ENCODE measurements at places on chromosomes 12 and 14.

DNA sequence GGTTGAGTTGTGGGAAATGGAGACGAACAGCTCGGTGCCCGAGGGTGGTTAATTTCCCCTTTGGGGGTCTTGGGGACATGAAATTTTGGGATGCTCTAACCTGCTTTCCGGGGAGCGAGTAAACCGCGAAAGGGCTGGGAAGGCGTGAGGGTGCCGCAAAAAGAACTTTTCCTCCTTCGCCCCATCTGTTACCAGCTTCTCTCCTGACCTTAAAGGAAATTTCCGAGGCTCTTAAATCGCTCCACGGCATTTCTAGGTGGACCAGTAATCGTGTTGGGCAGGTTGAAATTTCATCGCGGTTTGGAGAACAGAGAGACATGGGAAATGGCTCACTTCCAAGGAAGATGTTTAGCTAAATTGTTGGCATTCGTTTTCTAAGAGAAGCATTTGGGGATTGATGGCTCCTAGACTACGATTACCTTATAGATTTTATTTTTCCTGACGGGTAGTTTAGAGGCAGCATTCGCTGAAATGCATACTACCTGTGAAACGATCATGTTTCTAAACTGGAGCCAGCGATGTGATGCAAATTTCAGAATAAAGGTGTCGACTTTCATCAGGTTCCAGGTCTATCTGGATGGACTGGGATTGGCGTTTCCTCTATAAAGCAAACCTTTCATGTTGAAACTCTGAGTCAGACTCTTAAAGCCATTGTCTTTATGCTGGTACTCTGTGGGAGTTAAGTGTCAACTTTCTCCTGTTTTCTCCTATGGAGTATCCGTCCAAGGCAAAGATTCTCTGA lies 414.5 kb downstream of the PCNX1 start:
- no peak for DNase-seq

- no peak for DNase-seq
These were observed 43.1 kb upstream of the LTA4H start for GRCh38 chr12:96078231-96079135.

DNA sequence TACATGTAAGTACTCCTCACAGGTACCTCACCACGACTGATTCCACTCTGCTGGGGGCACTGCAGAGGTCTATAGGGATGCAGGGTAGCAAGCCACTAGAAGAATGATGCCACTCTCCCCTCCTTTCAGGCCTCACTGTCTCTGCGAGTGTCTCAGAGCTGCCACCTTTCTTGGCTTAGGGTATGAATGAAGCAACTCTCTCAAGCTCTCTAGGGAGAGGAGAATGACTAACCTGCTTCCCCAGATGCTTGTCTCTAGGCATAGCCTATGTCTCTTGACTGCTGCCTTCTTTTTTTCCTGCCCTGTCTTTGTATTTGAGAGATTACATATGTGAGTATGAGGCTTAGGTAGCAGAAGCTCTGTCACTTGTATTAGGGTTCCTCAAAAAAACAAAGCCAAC lies 566.5 kb upstream of the ATP2B1 start:
- DNase-seq: no peak

- no peak for DNase-seq
These were observed 55.5 kb upstream of the DYRK2 start for GRCh38 chr12:67593041-67593440.

DNA sequence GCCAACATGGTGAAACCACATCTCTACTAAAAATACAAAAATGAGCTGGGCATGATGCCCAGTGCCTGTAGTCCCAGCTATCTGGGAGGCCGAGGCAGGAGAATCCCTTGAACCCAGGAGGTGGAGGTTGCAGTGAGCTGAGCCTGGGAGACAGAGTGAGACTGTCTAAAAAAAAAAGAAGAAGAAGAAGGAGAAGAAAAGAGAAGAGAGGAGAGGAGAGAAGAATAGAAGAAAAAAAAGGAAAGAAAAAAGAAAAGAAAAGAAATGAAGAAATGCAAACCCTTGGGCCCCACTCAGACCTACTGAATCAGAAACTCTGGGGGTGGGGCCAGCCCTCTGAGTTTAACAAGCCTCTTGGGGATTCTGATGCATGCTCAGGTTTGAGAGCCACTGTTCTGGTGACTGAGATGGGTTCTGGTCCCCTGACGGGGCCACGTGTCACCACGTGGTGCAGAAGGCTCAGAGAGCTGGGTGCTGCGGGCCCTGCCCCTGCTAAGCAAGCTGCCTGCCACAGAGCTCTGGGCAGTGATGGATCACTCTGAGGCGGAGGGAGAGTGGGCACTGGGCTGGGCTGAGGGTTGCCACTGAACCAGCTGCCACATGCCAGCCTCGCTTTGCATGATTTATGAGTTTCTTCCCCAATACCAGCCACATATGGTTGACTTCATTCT lies 37.5 kb downstream of the ERH start:
- DNase-seq: no peak

DNA sequence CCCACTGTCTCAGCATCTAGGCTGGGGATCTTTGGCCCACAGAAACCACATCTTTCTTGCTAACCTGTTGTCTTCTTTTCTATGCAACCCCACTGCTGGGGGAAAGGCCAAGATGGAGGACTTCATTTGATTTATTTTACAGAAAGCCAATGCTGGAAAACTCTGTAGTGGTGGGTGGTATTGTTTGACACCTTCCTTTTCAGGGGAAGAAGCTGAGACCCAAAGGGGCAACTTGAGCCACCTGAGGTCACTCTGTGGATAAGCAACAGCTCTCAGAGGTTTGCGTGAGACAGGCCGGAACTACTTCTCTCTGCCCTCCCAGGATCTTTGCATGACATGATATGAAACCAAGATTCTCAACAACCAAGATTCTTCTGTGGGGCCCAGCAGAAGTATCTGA lies 645.2 kb downstream of the VRK1 start:
- no peak for DNase-seq

GRCh38 chr14:77040741-77041653 lies 12.5 kb upstream of the IRF2BPL start:
- DNase-seq: no peak

DNA sequence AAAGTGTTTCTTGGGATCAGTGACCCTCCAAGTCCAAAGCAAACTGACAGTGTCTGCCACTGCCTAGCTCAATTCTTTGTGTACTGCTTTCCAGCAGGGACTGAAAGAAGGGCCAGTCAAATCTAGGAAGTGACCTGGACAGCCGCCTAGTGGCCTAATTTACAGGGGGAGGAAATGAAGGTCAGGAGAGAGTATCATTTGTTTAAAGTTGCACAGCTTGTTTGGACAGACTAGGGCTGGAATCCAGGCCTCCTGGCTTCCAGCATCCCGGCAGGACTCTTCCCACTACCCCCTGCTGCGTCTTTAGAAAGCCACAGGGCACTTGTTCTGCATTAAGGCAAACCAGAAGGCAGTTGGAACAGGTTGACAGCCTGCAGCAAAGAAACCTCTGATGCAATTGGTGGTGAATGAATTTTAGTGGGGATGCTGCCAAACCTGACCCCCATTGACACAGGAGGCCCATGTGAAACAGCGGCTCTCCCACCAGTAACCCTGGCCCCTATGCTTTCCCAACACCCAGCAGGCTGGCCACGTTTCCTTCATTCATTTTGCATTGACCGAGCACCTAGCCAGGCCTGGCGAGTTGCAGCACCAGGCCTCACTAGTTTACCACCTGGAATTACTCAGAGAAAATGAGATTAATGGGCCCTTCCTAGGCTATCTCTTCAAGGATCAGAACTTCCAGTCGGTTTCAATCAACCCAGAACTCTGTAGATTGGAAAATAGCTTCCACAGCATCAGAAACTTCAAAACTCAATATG lies 28.2 kb downstream of the GALNT16 start:
- DNase-seq: no peak

GRCh38 chr14:104247336-104248202 lies 109.2 kb downstream of the KIF26A start:
- no peak for DNase-seq
